ENCODE measurements at places on chromosomes 4 and X.

DNA sequence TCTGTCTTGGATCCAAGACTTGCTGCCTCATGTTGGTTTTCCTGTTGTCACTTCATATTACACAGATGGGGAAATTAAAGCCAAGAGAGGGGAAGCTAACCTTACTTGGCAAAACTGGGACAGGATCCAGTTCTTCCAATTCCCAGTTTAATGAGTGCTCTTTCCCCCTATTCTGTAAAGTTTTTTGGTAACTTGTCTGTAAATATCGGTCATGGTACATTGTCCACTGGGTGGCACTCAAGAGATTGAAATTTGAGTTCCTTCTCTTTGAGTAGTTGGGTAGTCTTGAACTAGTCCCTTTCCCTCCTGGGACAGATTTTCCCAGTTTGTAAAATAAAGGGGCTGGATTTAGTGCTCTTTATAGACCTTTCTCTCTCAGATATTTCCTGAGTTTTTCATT lies 12.4 kb upstream of the EOLA2 start:
- peak; percentile 54 for DNase-seq

GRCh38 chr4:151866592-151866918 lies 105.7 kb upstream of the GATB start:
- no peak for DNase-seq

DNA sequence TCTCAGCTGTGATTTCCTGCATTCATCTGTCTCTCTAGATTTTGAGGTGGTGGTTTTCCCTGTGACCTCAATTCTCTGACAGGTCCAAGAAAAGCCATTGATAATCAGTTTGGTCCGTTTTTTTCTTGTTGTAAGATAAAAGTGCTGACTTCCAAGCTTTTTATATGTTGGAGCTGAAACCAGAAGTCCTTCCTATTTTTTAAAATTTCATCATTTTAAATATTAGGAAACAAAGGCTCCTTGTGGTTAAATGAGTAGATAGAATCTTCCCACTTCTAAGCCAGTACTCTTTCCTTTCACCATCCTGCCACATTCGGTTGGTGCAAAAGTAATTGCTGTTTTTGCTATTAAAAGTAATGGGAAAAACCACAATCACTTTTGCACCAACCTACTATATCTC lies 18.3 kb downstream of the RNF175 start:
- no peak for DNase-seq

DNA sequence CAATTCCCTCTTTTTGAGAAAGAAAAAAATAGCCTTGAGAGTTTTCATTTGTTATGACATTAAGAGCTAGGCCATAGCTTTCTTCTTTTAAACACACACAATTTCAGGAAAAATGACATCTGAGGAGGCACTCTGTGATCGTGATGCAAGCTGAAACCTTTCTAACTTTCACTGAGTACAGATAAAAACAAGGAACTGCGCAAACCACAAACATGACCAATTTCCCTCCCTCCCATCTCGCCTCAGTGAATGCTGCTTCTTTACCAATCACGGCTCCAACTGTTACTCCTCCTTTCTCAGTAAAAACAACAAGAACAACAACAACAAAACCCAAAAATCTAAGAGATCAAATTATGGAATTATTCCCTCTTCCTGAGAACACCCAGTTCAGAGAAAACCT lies 626.8 kb downstream of the TLL1 start:
- no peak for DNase-seq

- no peak for DNase-seq
Measured at GRCh38 chr4:63607169-63607872, 801.9 kb downstream of the TECRL start.

GRCh38 chr4:1488357-1488756 lies 82.1 kb upstream of the NKX1-1 start:
- DNase-seq, result no peak

DNA sequence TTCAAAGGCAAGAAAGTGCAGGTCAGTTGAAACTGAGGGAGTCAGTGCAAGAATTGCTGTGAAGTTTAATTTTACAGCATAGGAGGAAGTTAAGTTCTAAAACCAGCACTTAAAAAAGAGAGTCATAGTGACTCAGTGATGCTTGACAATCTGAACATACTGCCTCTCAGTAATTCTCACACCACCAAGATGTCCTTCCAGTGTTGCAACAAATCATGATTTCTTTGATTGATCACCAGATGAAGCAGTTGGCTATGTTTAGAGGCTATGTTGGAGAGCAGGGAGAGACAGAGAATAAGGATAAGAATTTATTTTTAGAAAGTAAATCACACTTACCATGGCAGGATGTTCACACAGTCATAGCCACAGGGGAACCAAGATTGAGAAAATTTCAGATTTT lies 13.2 kb downstream of the TRIM2 start:
- peak; percentile 49 for DNase-seq

DNA sequence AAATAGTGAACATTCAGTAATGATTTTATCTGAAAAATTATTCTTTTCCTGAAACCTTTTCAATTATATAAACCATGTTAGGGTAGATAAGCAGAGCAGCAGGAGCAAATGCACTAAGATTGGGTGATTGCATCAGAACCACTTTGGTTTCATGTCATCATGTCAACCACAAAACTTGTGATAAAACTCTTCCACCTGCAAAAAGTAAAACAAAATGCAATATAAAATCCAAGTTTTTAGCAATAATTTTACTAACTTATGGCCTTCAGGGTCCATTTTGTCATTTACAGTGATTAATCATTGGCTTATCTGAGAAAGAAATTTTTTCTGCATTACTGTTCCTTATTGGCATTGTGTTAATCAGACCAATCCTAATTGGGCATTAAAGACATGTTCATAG lies 42.4 kb downstream of the NHS start:
- DNase-seq, result no peak

DNA sequence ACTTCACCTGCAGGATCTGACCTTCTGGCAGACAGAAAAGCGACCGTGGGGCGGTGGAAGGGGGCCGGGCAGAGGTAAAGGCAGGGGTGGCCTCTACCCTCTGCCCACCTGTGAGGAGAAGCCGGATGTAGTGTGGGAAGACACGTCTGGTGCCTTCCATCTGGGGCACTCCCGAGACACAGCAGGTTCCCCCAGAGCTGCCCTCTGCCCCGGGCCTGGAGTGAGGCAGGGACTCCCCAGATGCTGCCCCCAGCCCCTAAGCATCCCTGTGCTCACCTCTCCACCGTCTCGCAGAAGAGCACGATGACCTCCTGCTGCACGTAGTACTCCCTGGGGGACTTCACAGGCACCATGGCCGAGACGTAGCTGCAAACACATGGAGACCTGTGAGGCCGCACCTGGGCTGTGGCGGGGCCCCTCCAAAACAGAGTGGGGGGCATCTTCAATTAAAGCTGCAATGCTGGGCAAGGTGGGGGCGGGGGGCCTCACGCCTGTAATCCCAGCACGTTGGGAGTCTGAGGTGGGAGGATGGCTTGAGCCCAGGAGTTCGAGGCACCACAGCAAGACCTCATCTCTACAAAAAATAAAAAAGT lies 75.3 kb upstream of the MXD4 start:
- no peak for DNase-seq

DNA sequence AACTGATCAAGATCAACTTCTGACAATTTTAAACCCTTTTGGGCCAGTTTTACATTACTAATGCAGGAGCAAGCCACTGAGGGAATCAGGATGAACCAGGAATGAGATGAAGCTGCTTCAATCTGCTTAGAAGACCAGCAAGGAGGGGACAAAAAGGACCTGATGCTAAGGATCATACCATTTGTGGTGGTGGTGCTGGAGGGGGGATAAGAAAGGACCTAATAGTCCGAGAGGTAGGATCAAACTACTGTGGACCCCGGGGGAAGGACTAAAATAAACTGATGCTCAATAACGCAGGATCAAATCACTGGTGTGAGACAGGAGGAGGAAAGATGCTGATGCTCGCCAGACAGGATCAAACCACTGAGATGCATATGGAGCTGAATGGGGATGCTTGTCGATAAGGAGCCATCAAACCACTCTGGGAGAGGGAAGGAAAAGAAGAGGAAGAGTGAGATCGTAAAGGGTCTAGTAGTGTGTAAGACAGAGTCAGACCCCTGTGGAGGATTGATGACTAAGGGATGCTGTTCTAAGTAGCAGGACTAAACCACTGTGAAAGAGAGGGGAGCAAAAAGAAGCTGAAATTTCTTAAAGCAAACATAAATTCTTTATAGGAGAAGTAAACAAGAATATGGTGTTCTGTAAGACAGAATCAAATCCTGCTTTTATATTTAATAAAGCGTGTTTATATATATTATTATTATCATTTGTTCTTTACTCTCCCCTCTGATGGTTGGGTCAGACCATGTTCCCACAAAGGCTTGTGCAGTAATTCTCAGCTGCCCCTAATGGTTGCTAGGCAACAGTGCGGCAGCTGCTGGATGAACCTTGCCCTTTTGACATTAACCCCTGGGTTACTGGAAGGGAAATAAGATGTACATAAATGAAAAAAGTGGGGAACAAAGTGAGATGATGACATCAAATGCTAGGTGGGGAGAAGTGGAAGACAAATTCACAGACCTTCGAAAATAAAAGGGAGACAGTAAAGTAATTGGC lies 432.5 kb upstream of the FGF16 start:
- no peak for DNase-seq

GRCh38 chrX:69185886-69186285 lies 20.6 kb upstream of the PJA1 start:
- DNase-seq, result no peak

DNA sequence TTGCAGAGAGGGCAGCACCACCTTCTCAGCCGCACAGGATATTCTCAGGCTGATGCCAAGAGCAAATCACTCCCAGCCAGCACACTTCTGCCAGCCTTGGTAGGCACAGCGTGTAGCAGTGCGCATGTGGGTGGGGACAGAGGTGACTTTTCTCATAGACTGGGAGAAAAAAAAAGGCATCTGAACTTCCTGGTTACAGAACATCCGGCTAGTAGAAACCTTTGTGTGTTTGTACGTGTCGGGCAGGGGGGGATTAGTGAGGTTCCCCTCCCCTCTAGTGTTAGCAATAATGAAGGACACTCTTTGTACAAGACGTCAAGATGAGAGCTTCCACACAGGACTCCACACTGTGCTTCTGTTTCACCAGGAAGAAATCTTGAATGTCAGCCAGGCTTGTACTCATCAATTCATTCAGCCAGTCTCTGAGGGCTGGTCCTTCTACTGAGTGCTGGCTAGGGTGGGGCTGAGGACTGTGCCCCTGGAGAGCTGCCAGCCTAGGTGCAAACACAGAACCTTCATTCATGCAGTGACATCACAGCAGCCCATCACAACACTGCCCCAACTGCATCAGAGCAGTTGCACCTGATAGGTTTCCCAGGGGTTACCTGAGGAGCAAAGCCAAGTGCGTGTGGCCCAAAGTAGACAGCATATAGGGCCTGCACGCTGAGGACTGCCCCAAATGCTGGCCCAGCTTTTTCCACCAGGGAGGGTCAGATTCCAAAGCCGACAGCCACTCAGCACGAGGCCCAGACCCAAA lies 34.7 kb downstream of the SLC25A5 start:
- DNase-seq, result peak; percentile 24

DNA sequence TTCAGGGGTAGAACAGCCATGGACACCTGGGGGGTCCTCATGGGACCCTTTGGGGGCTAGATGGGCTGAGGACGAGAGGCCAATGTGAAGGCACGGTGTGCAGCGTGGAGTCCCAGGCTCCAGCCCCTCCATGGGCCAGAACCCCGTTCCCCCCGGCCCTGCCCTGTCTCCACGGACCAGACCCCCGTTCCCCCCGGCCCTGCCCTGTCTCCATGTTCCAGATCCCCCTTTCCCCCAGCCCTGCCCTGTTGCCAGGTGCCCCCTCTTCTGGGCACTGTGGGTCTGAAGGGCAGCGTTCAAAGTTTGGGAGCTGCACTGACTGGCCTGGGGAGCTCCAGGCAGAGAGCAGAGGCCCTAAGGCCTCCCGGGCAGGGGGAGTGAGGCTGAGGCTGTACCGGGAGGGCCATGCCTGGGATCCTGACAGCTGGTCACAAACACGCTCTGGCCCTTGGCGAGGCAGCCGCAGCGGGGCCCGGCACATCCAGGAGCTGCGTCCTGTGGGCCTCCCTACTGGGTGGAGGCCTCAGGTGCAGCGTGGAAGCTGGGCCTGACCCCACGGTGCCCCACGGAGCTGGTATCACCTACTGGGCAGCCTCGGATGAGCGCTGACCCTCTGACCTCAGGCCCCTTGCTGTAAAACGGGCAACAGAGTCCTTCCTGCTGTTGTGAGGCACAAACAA lies 8.9 kb downstream of the DGKQ start:
- DNase-seq, result no peak

DNA sequence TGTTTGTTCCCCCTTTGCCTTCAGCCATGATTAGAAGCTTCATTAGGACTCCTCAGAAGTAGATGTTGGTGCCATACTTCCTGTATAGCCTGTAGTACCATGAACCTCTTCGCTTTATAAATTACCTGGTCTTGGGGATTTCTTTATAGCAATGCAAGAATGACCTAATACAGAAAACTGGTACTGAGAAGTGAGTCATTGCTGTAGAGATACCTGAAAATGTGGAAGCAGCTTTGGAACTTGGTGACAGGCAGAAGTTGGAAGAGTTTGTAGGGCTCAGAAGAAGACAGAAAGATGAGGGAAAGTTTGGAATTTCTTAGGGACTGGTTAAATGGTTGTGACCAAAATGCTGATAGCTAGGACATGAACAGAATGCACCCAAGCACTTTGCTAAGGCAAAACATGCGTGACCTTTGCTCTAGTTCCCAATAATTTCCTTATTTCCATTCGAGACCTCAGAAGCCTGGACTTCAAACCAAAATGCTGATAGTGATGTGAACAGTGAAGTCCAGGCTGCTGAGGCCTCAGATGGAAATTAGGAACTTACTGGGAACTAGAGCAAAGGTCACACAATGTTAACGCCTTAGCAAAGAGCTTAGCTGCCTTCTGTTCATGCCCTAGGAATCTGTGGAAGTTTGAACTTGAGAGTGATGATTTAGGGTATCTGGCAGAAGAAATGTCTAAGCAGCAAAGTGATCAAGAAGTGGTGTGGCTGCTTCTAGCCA lies 3.0 kb upstream of the USP46 start:
- DNase-seq, result no peak

- DNase-seq, result no peak
Measured at GRCh38 chr4:187618701-187619281, 376.8 kb upstream of the ZFP42 start.

GRCh38 chr4:77155631-77156452 lies 1.2 kb upstream of the CCNG2 start:
- no peak for DNase-seq

DNA sequence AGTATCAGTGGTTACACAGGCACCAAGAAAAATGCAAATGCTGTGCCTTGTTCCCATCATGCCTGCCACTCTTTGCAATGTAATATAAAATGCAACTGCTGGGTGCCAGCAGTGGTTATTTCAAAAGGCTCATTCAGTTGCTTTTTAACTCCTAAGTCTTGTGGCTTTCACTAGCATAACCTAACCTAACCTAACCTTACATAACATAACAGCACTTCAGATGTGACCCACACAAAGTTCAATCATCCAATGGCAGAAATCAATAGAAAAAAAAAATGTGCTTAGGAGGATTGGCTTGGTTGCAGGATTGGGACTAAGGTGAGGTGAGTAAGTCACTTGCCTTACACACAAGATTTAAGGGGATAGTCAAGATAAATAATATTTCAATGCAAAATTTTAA lies 60.2 kb upstream of the VMA21 start:
- DNase-seq, result no peak

DNA sequence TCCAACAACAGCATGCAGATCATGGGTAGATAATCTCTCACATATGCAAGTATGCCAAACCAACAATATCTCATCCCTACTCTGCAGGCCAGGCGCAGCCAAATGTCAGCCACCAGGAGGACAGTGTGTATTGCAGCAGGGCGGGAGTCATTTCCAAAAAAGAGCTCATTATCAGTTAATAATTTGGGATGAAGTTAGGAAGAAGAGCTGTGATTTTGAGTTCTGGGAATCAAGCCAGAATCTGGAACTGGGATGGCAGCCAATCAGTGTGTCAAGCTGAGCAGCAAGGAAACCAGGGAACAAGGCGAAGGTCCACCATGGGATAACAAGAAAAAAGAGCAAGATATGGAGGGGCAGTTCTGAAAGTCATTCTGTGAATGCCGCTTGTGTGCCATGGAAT lies 88.2 kb upstream of the CAMK2D start:
- peak; percentile 32 for DNase-seq

All from AG08395 (cell line).